ENCODE measurements at places on chromosomes 1 and 21.

DNA sequence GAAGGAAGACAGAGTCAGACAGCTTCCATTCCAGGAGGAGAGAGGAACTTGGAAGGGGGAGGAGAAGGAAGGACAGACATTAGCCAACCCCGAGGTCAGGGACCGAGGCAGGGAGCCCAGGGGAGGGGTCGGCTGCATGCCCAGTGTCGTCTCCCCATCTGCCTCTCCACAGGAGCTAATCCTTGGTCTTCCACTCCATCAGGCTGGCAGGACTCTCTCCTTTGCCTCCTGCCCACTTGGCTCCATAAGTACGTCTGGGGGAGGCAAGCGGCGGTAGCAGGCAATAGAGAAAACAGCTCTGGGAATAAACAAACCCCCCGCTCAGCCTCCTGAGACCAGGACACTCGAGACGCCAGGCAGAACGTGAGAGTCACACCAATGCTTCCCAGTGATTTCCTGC, 71.3 kb downstream of the GRIK3 start:
- DNase-seq, result no peak

DNA sequence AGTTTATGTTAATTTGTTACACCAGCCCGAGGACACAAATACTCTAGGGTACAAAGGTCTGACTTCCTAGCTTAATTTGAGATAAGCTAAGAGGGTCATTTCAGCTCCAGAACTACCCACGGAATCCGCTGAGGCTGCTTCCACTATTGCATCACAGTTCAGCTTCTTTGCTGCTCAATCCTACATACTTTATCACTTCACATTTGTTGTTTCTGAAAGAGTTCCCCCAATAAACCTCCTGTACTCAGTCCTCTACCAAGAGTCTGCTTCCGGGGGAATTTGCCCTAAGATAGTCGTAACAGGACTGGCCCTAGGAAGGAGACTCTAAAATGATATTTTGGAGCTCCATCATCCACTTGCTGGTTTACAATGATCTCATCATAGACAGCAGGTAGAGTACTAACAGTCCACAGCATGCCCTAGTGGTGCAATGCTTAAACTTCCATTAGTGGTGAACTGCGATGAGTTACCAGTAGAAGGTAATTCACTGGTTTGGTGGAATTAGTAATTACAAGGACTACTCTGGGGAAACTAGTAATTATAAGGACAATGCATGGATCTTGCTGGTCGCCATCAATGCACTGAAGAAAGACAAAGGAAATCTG, 229.3 kb downstream of the USH2A start:
- no peak for DNase-seq

GRCh38 chr21:35294231-35294898, 245.3 kb upstream of the RUNX1 start:
- peak; percentile 47 for DNase-seq

GRCh38 chr1:10540277-10541005, 65.7 kb downstream of the PEX14 start:
- no peak for DNase-seq

- peak; percentile 61 for DNase-seq
Observed at GRCh38 chr1:89547563-89548116, 23.0 kb downstream of the LRRC8B start.

DNA sequence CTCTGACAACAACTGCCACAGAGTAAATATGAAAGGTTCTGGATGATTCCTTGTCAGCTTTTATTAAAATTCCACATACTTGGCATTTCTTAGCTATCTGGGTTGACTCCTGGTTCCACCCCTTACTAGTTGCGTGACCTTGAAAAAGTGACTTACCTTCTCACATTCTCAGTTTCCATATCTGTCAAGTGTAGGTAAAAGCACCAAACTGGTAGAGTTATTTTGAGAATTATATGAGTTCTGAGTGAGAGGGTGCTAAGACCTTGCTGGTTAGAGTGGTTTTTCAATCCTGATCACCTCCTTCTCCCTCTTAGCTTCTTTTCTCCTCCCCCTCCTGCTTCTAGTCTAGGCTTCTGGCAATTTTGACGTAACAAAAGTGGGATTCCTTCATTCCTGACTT, 83.4 kb upstream of the ABCD3 start:
- DNase-seq, result no peak

DNA sequence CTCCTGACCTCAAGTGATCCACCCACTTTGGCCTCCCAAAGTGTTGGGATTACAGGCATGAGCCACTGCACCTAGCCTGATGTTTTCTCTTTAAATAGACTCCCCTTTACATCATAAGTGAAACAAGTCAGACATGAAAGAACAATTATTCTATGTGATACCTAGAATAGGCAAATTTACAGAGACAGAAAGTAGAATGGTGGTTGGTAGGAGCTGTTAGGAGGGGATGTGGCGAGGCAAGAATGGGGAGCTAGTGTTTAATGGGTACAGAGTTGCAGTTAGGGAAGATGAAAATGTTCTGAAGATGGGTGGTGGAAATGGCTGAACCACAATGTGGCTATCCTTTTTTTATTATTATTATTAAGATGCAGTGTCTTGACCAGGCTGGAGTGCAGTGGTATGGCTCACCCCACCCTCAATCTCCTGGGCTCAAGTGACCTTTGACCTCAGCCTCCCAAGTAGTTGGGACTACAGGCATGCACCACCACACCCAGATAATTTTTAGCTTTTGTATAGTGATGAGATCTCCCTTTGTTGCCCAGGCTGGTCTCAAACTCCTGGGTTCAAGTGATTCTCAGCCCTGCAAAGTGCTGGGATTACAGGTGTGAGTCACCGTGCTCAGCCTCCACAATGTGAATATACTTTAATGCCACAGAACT, 28.4 kb downstream of the ELF3 start:
- no peak for DNase-seq

DNA sequence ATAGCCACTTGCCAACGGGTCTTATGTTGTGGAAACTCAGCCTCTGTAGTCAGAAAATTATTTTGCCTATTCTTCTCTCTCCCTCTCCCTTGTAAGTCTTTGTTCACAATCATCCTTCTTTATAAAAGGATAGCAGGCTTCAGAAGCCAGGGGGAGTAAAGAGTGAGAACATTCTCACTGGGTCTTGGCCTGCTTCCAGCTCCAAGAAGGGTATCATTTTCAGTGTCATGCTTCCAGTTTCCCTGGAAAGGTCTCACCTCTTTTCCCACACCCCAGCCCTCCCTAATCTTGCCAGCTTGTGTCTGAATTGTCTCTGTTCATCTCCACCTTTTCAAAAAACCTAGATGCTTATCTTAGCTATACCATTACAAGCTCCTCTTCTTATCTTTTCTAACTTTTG, 346.2 kb upstream of the LRRC7 start:
- no peak for DNase-seq

DNA sequence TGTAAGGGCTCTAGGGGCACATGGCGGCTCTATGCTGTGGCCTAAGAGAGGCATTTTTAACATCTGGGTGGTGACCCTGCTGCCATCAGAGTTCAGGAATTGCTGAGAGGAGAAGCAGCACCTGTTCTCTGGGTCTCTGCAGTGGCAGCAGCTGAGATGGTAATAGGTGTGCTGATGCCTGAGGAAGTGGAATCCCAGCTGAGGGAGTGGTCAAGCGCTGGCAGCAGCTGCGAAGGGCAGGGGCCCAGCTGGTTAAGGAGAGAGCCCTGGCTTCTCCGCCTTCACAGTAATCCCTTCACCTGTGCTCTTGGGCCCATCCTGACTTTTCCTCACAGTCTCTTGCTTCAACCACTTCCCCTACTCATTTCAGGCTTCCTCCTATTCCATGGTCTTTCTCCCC, 39.8 kb downstream of the GJA5 start:
- DNase-seq, result no peak

- DNase-seq, result no peak
Observed at GRCh38 chr1:40808909-40809308, 25.3 kb downstream of the KCNQ4 start.

DNA sequence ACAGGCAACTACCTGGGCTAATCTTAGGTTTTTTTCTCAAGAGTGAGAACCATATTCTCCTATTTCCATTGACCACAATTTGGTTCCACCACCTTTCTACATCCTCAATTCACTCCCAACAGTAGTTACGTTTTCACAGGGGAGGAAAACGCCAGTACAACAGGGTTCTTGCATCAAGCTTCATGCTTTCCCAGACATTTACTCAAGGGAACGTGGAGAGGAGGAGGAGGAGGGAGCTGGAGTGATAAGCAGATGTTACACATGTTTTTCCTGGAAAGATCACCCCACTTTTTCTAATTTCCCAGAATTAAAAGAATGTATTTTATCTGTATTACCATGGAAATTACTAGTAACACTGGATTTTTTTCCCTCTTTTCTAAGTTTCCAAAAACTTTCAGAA, 58.3 kb downstream of the RGS5 start:
- DNase-seq, result no peak

- DNase-seq, result no peak
Observed at GRCh38 chr1:5566924-5567323, 425.3 kb downstream of the NPHP4 start.

DNA sequence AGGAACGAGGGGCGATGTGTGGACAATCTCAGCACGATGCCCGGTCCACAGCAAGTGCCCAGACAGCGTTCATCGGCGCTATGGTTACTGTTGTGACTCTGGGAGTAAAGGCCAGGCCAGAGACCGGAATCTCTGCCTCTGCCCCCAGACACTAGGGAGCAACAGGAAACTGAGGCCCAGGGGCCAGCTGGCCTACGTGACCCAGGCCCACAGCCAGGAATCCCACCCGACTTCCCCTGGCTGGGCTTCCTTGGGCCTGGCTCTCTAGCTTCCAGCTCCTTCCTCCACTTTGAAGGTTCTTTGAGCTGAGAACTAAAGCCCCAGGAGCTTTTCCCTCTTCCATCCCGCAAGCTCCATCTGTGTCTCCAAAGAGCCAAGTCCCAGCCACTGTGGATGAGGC, 4.6 kb downstream of the LRP8 start:
- DNase-seq, result no peak

DNA sequence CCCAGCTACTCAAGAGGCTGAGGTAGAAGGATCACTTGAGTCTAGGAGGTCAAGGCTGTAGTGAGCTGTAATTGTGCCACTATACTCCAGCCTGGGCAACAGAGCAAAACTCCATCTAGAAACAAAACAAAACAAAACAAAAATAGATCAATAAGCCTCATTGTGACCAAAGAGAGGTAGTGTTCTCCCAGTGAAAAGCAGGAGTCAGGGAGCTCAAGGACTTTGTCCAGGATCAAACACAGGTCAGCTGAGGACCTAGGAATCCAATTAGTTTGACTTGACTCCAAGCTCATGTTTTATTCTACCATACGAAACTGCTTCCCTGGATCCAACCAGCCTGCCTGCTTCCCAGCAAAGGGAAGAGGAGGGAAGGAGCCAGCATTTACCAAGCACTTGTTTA, 21.5 kb upstream of the QSOX1 start:
- DNase-seq, result no peak

DNA sequence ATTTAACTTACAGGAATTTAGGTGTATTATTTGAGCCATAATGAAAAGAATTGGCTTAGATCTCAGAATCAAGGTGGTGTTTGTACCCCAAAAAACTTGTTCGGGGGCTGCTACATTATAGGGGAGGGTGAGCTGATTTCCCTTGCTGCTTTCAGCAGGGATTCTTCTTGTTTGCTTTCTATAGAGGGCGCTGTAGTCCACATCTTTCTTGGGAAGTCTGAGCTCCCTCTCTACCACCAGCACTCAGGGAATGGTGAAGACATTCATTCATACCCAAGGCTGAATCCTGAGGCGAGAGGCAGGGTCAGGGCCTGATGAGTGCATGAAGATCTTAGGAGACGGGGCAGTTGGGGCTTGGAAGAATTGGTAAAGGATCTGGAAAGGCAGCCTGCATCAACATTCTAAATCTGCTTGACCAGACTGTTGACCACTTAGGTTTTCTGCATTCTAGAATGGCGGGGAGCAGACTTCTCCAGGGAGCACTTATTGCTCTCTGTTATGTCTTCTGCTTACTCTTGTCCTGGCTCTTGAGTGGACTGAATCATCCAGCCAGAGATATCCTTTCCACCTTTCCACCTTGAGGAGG, 18.9 kb downstream of the SPATA46 start:
- peak; percentile 3 for DNase-seq

- DNase-seq, result no peak
Observed at GRCh38 chr1:172069534-172069933, 228.2 kb downstream of the DNM3 start.

DNA sequence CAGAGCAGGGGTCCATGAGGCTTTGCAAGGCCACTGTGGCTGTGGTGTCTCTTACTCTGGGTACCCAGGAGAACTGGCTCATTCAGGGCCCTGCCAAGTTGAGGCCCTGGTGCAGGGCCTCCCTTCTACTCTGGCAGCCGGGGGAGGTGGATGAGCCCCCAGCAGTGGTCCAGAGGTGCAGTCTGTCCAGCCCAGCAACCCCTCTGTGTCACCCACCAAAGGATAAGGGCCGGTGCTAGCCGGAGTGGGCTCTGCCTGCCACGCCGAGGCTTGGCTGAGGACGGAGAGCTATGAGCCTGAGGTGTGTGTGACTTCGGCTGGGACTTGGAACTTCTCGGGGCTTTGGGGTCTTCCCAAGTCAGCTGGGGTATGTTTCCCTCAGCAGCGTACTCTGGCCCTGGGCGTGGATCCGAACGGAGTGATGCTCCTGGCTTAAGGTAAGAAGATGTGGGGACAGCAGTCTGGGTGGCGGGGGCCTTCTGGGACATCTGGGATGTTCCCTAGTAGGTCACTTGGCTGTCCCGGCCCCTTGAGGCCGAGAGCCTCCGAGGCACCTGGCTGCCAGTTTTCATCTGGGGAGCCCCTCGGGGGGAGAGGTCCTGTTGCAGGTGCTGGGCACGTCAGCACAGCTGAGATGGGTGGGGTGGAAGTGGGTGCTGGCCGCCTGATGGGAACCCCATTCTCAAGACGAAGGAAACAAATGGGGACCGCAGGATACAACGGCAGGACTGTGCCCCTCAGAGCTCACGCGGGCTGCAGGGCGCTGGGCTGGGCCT, 25.9 kb downstream of the RUNX3 start:
- no peak for DNase-seq

- DNase-seq, result no peak
Observed at GRCh38 chr1:234701737-234702341, 91.9 kb upstream of the IRF2BP2 start.

GRCh38 chr1:103372866-103373265, 152.6 kb upstream of the RNPC3 start:
- no peak for DNase-seq

GRCh38 chr1:119254067-119254720, 113.7 kb upstream of the WARS2 start:
- no peak for DNase-seq

GRCh38 chr1:99677416-99677815, 31.5 kb downstream of the PALMD start:
- no peak for DNase-seq

- no peak for DNase-seq
Observed at GRCh38 chr1:164092603-164093353, 466.2 kb upstream of the PBX1 start.

- no peak for DNase-seq
Observed at GRCh38 chr1:112264553-112264952, 131.5 kb upstream of the CTTNBP2NL start.

DNA sequence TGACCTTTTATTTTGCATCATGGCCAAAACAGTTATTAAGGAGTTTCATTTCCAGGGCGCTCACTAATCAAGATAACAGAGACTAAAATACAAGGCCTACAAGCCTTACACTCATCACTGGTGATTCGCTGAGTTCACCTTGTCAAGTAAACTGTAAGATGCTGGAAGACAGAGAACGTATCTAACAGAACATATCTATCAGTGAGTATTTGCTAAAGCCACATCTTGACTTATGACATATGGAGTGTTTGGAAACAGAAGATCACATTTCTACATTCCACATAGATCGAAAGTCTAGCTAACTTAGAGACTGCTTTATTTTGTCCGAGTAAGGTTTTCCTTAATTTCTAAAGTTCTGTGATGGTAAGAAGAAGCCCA, 506.5 kb downstream of the SMYD3 start:
- DNase-seq, result no peak

- DNase-seq, result no peak
Observed at GRCh38 chr1:170306948-170307347, 161.2 kb downstream of the NTMT2 start.

- no peak for DNase-seq
Observed at GRCh38 chr1:21921100-21921875, 15.8 kb downstream of the HSPG2 start.
